ENCODE measurements at places on chromosomes 11 and 22. TPM values are rescaled to one million over a fixed set of nuclear protein-coding genes. Genes with fewer than 3 reads are reported as not detected.
A peak's percentile ranks its signal among the peaks of the same experiment; 100 is the strongest.

Gene NECTIN1
- total RNA-seq, result 0.53 TPM

GRCh38 chr11:69913591-69914285, 94.5 kb upstream of the FGF3 start:
- no peaks in the 10 kb centered on the region for H3K36me3 ChIP-seq
- no peaks in the 10 kb centered on the region for H3K27me3 ChIP-seq
- no peak overlapping the region for H3K4me3 ChIP-seq

- H3K36me3 ChIP-seq, result peaks cover 40% of the 10 kb centered on the region
- peak overlapping the region; percentile 61 for H3K27ac ChIP-seq
- no peaks in the 10 kb centered on the region for H3K27me3 ChIP-seq
- H3K4me3 ChIP-seq, result no peak overlapping the region
These were observed 2.0 kb downstream of the SF3A1 start for GRCh38 chr22:30354644-30355043.

- H3K27me3 ChIP-seq, result no peaks in the 10 kb centered on the region
- H3K4me3 ChIP-seq, result no peak overlapping the region
- peaks cover 3% of the 10 kb centered on the region for H3K36me3 ChIP-seq
- H3K4me1 ChIP-seq, result peaks cover 14% of the 10 kb centered on the region
These were observed 44.1 kb downstream of the RSF1 start for GRCh38 chr11:77776455-77776854.

DNA sequence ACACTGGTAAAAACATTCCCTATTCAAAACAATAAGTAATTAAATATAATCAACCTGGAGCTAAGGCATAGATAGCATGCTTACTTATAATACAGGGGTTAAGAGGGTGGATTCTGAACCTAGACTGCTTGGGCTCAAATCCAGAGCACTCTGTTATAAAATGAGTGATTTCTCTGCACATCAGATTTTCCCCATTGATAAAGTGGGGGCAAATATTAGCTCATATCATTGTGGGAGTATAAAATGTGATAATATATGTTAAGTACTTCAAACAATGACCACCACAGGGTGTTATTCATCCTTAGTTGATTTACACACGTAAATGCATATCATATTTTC, 139.4 kb downstream of the LUZP2 start:
- no peak overlapping the region for H3K4me3 ChIP-seq
- DNase-seq, result no peak
- H3K4me1 ChIP-seq, result no peaks in the 10 kb centered on the region
- no peaks in the 10 kb centered on the region for H3K36me3 ChIP-seq
- no peak overlapping the region for H3K27ac ChIP-seq

GRCh38 chr11:92357344-92357743, 132.7 kb downstream of the FAT3 start:
- no peaks in the 10 kb centered on the region for H3K36me3 ChIP-seq
- no peaks in the 10 kb centered on the region for H3K4me1 ChIP-seq
- DNase-seq, result no peak

DNA sequence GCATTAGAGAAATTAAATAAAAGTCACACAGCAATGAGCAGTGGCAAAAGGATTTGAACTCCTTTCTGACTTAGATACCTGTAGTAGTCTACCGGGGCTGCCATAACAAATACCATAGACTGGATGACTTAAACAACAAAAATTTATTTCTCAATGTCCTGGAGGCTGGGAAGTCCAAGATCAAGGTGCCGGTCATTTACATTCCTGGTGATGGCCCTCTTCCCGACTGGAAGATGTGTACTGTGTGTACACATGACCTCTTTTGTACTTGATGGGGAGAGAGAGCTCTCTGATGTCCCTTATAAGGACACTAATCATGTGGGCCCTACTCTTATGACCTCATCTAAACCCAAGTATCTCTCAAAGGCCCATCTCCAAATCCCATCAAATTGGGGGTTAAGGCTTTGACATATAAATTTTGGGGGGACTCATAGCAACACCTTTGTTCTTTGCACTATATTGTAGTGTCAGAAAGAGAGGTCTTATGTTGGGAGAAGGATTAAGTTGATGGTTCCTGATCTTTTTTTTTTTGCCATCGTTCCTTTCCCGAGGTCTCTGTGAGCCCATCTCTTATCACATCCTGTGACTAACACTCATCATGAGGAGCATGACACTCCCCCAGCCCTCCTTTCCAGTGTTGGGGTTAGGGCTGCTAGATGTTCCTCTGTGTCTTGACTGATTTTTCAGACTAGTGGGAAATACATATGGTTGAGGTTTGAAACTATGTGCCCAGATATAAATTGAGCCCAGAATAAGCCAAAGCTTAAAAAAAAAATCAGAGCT, 104.3 kb downstream of the TRAF6 start:
- DNase-seq, result no peak
- peaks cover 30% of the 10 kb centered on the region for H3K4me1 ChIP-seq
- H3K27me3 ChIP-seq, result no peaks in the 10 kb centered on the region
- H3K36me3 ChIP-seq, result peaks cover 5% of the 10 kb centered on the region
- no peak overlapping the region for H3K4me3 ChIP-seq
- H3K27ac ChIP-seq, result no peak overlapping the region

- H3K4me1 ChIP-seq, result no peaks in the 10 kb centered on the region
- no peak for DNase-seq
- no peaks in the 10 kb centered on the region for H3K36me3 ChIP-seq
These were observed 125.0 kb downstream of the KCNQ1OT1 start for GRCh38 chr11:2574553-2575535.

Gene MS4A2
- not detected for total RNA-seq

DNA sequence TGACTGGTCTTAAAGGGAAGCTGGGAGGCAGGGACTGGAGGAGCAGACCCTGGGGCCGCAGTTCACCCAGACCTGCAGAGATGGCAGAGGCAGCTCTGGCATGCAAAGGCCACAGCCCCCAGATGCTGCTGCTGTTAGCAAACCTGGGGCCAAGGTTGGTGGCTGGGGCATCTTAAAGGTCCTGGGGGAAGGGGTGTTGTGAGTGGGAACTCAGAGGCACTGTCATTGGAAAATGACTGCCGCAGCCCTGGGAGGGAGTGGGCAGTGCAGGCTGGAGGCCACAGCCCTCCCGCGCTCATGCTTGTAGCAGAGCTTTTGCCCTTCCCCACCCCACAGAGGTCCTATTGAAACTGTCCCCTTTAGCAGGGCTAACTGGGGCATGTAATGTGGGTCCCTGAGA, 111.8 kb downstream of the CTTN start:
- H3K4me3 ChIP-seq, result no peak overlapping the region
- no peaks in the 10 kb centered on the region for H3K36me3 ChIP-seq
- H3K4me1 ChIP-seq, result no peaks in the 10 kb centered on the region
- no peak for DNase-seq
- no peak overlapping the region for H3K27ac ChIP-seq

GRCh38 chr11:123853038-123853437, 32.4 kb downstream of the TMEM225 start:
- H3K36me3 ChIP-seq, result no peaks in the 10 kb centered on the region
- no peaks in the 10 kb centered on the region for H3K4me1 ChIP-seq
- peaks cover 11% of the 10 kb centered on the region for H3K27me3 ChIP-seq

- no peak overlapping the region for H3K27ac ChIP-seq
- no peaks in the 10 kb centered on the region for H3K27me3 ChIP-seq
- no peak for DNase-seq
- H3K4me3 ChIP-seq, result no peak overlapping the region
- no peaks in the 10 kb centered on the region for H3K4me1 ChIP-seq
These were observed 249.3 kb downstream of the KIRREL3 start for GRCh38 chr11:126751242-126751641.

DNA sequence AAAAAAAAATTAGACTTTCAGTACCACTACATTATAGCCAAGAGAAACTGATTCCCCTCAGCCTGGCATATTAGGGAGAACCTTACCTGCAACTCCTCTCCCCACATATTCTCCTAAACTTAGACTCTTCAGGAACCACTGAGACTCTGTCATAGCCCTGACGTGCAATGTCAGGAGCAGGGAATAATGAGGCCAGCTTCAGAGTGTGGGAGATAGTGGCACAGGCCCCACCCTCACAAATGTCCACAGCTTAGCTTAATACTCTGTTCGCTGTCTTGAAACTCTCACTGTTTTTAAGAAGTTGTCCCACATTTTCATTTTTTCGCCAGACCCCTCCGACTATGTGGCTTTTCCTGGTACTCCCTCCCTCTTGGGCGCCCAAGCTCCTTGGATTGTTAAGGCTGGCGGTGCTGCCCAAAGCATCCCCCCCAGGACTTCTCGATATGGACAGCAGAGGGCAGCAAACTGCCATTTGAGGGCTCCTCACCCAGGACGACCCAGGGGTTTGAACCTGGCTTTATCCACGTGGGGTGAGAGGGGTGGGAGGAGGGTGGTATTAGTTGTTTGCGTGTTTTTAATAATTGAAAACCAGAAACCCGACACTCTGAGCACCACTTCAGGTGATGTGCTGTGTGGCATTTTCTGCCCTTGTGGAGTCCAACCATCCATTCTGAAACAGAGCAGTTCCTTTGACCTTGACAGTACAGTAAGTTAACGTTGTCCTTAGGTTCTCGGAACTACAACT, 45.2 kb upstream of the RASSF10 start:
- peaks cover 3% of the 10 kb centered on the region for H3K4me1 ChIP-seq
- no peaks in the 10 kb centered on the region for H3K36me3 ChIP-seq
- H3K4me3 ChIP-seq, result no peak overlapping the region
- no peak overlapping the region for H3K27ac ChIP-seq
- DNase-seq, result peak; percentile 69

GRCh38 chr11:28701760-28702449, 593.7 kb downstream of the METTL15 start:
- no peak overlapping the region for H3K4me3 ChIP-seq
- no peak for DNase-seq
- H3K27ac ChIP-seq, result no peak overlapping the region
- no peaks in the 10 kb centered on the region for H3K4me1 ChIP-seq
- no peaks in the 10 kb centered on the region for H3K27me3 ChIP-seq
- H3K36me3 ChIP-seq, result no peaks in the 10 kb centered on the region

Gene C11orf16
- not detected for total RNA-seq

DNA sequence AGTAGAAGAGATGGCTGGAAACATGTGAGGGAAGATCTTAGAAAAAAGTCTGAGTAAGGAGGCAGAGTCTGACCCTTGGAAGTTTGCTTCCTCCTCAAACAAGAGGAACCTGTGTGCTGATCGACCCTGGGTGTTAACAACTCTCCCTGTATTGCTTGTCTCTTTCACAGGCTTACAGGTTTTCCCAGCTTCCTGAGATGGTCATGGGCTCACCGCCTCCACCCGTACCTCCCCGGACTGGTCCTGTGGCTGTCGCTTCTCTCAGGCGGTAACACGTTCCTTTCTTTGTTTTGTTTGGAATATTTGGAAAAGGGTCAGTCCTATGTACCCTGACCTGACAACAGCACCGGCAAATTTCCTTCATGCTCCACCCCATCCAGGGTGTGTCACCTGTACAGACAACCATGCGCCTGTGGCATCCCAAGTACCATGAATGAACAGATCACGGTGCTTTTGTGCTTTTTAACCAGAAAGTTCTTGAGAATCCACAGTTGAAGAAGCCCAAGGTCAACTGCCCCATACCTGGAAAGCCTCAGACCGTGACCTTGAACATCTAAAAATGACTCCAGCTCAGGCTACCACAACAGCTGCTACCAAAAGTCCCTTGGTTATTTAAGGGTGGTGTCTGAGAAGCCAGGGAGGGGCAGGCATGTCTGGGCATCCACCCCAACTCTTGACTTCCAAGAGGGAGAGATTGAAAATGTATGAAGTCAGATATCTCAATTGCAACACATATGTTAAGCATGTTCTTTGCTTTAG, 44.6 kb downstream of the C11orf91 start:
- no peak overlapping the region for H3K4me3 ChIP-seq
- no peaks in the 10 kb centered on the region for H3K36me3 ChIP-seq
- no peak overlapping the region for H3K27ac ChIP-seq
- peaks cover 7% of the 10 kb centered on the region for H3K27me3 ChIP-seq

- peaks cover 10% of the 10 kb centered on the region for H3K27me3 ChIP-seq
- no peak overlapping the region for H3K27ac ChIP-seq
- no peak overlapping the region for H3K4me3 ChIP-seq
- H3K4me1 ChIP-seq, result peaks cover 13% of the 10 kb centered on the region
These were observed 18.6 kb downstream of the FXYD6 start for GRCh38 chr11:117857734-117858414.

DNA sequence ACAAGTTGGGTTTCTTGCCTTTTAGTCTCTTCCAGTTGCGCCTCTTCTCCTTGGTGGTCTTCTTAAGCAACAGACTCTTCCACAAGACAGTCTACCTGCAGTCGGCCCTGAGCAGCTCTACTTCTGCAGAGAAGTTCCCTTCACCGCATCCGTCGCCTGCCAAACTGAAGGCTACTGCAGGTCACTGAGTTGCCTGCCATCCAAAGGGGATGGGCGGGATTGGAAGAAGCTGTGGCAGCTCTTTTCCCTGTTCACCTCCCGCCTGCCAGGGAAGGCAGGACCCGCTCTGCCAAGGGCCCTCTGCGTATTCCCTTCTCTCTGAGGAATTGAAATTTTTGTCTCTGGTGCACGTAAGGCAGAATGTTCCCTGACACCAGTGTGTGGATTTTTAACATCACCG, 9.2 kb upstream of the STT3A start:
- H3K27me3 ChIP-seq, result no peaks in the 10 kb centered on the region
- no peak overlapping the region for H3K4me3 ChIP-seq
- peaks cover 38% of the 10 kb centered on the region for H3K36me3 ChIP-seq
- DNase-seq, result no peak

GRCh38 chr22:35488513-35488912, 52.1 kb upstream of the RASD2 start:
- H3K4me1 ChIP-seq, result no peaks in the 10 kb centered on the region
- no peak overlapping the region for H3K27ac ChIP-seq
- H3K27me3 ChIP-seq, result peaks cover 4% of the 10 kb centered on the region
- no peak for DNase-seq
- no peaks in the 10 kb centered on the region for H3K36me3 ChIP-seq

DNA sequence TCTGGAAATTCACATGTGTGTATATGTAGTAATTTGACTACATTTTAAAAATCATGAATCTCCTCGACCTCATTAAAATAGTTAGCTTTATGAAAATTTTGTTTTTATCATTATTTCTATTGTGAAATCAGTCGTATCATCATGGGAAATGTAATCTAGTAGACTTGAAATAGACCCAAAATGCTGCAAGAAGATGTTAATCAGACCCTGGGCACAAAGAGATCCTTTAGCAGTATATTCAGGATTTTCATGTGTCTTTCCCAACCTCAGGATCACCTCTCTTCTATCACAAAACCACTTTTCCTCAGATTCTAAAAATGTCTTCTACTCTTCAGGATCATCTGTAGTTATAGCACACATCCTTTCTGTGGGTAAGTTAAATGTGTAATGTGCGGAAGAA, 74.9 kb upstream of the ADSL start:
- no peak overlapping the region for H3K27ac ChIP-seq
- H3K36me3 ChIP-seq, result peaks cover 36% of the 10 kb centered on the region
- no peak for DNase-seq
- H3K4me3 ChIP-seq, result no peak overlapping the region
- H3K4me1 ChIP-seq, result peaks cover 11% of the 10 kb centered on the region

Gene CACNA1I
- total RNA-seq, result 0.30 TPM

DNA sequence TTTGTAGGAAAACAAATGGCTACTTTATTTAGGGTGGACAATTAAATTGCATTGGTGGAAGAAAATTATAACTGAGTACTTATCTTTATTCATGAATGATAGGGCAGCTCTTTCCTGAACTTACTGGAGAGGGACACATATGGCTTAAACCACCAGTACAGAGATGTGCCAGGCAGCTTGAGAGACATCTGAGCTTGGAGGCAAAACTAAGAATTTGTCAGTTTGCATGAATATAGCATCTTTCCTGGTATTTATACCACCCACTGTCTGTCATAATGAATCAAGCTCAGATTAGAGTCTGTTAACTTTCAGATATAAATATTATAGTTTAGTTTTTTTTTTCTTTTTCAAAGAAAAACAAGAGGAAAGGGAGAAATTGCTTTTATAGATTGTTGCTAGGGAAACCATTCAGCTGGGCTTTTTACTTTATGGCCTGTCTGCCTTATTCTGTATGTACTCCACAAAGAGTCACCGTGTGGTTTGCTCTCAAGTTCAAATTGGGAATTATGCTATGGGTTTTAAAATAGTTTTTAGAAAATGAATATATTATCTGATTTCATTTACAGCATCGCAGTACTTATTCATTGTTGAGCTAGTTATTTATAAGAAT, 477.0 kb upstream of the CHORDC1 start:
- H3K36me3 ChIP-seq, result no peaks in the 10 kb centered on the region
- H3K4me3 ChIP-seq, result no peak overlapping the region
- no peak overlapping the region for H3K27ac ChIP-seq
- no peaks in the 10 kb centered on the region for H3K4me1 ChIP-seq
